Adrenal gland (tissue), 19 donors: ENCODE measurements at places on chromosomes 7 and 10. TPM values are rescaled to one million over a fixed set of nuclear protein-coding genes. Genes with fewer than 3 reads are reported as not detected.

CPA5 gene
- polyA plus RNA-seq = 0.24 TPM

SLC13A1 gene
- not detected for polyA plus RNA-seq

OR2A12 gene
- not detected for polyA plus RNA-seq

- no peaks in the 10 kb centered on the region for H3K36me3 ChIP-seq
- peak; percentile 94 for DNase-seq
- peak overlapping the region; percentile 99 for H3K27ac ChIP-seq
- H3K27me3 ChIP-seq = no peaks in the 10 kb centered on the region
- peaks cover 54% of the 10 kb centered on the region for H3K4me1 ChIP-seq
Measured at GRCh38 chr10:102117391-102118159, 2.6 kb downstream of the LDB1 start.

DNA sequence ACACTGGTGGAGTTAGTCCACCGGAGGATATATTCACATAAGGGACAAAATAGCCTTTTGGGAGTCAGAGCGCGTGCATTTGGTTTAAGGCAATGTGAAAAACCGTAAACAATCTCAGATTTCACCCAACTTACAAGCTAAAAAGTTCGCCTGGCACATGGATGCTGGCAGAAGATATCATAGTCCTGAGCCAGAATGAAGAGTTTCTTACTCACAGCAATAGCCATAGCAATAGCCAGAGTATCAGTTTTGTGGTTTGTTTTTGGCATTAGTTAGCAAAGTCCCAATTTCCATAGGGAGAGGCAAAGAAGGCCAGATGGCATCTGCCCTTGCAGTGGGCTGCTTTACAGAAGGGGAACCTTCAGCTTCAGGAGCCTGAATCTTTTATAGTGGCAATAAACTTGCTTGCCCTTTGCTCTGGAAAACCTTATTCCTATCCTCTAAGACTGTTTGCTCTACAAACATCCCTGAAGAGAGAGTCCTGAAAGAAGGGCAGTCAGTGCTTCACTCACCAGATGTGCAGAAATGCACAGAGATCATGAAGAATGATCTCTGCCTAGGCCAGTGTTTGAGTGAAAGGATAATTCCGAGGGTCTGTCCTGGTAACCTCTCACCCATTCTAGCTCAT, 28.7 kb upstream of the RSBN1L start:
- no peak for DNase-seq
- no peak overlapping the region for H3K27ac ChIP-seq

GRCh38 chr10:104413528-104413927, 59.9 kb downstream of the CFAP58 start:
- H3K4me1 ChIP-seq = no peaks in the 10 kb centered on the region
- no peak overlapping the region for H3K4me3 ChIP-seq
- DNase-seq = no peak
- no peak overlapping the region for H3K27ac ChIP-seq

DNA sequence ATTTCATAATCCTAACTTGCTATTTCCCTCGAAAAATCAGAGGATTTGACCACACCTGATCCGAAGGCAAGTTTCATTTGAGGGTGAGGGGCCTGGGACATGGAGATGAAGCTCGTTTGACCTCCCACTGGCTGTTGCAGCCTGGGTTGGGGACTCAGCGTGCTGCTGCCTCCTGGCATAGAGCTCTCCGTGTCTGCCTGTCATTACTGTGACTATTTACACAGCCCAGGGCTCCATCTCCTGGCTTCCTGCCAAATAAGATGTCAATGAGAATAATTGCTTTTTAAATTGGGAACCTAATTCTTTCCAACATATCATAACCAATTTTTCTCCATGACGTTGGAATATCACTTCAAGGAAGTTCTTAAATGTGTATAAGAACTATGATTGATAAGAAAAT, 139.3 kb upstream of the COBL start:
- DNase-seq = no peak
- no peak overlapping the region for H3K4me3 ChIP-seq
- no peaks in the 10 kb centered on the region for H3K36me3 ChIP-seq
- H3K27me3 ChIP-seq = no peaks in the 10 kb centered on the region
